SK-N-MC (cell line): ENCODE measurements at places on chromosomes 3 and 15.

DNA sequence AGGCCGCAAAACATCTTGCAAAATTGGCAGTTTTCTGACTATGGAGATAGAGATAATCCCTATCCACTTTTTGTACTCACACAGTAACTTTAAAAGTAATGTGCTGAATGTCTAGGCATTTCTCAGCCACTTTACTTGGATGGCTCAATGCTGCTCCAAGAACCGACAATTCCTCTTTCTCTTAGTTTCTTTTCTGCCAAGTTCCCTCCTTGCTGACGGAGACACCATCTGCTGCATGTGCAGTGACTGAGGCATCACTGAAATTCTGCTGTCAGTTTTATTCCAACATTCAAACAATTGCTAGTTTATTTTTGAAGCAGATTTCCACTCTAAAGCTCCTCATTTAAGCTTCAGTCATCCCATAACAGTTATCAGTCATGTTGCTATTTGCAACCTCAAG is 116.0 kb upstream of the RBMS3 start:
- DNase-seq: no peak

DNA sequence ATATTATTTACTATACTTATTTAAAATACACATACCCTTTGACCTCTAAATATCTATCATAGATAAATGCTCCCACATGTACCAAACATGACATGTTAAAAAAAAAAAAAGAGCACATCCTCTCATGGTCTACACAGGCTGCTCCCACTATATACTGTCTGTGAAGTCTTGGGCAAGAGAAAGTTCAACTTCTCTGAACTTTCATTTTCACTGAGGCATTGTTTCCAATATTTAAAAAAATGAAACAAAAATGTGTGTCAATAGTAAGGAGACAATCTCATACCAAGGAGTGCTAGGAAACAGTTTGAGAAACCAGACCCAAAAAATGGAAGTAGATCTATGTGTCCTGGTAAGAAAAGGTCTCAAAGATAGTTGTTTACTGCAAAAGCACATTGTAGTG is 29.3 kb downstream of the SLC4A7 start:
- DNase-seq: no peak

DNA sequence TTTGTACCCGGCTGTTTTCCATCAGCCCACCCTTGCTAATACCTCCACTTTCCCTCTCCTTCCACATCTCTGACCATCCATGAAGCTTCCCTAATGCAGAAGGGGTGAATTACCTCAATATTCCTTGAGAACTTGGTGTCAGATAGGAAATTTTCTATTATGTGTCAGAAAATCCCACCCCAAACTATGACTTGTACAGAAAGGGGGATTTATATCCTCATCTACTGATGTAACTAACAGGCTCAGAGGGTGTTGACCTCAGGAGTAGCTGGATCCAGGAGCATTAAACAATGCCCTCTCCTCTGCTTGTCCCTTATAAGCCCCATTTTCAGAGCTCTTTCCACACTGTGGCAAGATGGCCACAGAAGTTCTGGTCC is 242.8 kb upstream of the TLE3 start:
- no peak for DNase-seq

DNA sequence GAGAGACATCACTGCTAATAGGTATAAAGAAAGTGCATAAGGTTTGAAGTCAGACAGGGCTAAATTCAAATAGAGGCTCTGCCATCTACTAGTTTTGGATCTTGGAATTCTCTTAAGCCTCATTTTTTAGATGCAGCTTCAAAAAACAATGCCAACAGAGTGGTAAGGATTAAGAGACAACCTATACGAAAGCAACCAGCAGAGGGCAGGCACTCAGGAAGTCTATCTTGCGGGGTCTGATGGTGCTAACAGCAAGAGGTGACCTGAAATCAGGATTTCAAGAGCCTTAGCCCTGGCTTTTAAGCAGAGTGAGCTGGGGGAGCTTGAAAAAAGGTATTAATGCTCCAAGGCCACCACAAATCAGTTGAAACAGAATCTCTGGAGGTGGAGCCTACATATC is 40.7 kb downstream of the LDHAL6B start:
- peak; percentile 5 for DNase-seq

GRCh38 chr3:7070461-7070860 is 209.5 kb downstream of the GRM7 start:
- DNase-seq: no peak

GRCh38 chr3:14716591-14716990 is 41.6 kb downstream of the C3orf20 start:
- no peak for DNase-seq

- no peak for DNase-seq
These were observed 145.0 kb downstream of the STAC start for GRCh38 chr3:36525115-36525801.

DNA sequence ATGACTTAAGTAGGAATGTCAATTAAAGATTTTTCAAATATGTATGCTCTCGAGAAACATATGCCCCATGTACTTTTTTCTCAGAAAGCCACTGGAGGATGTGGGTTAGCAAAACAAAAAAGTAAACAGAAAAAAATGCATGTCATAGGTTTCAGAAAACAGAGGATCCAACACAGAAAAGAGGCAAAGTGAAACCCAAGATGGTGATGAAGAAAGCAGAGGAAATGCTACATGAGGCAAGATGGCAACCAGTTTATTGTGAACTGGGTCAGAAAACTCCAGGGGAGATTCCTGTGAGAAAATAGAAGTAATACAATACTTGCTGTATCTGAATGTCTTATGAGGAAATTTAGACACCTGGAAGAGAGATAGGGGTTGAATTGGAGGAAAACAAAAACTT is 30.8 kb upstream of the EOMES start:
- no peak for DNase-seq

- no peak for DNase-seq
These were observed 42.5 kb downstream of the MCTP2 start for GRCh38 chr15:94273826-94274225.

- no peak for DNase-seq
These were observed 157.4 kb upstream of the CTNNB1 start for GRCh38 chr3:41041899-41042298.

- no peak for DNase-seq
These were observed 16.7 kb upstream of the GPR160 start for GRCh38 chr3:170021083-170021482.

GRCh38 chr3:143875546-143875945 is 27.3 kb upstream of the SLC9A9 start:
- no peak for DNase-seq
